CMK (cell line): ENCODE measurements at places on chromosomes 16 and 17.
A peak's percentile ranks its signal among the peaks of the same experiment; 100 is the strongest.

GRCh38 chr17:65542610-65543009, 18.8 kb downstream of the AXIN2 start:
- DNase-seq, result no peak

DNA sequence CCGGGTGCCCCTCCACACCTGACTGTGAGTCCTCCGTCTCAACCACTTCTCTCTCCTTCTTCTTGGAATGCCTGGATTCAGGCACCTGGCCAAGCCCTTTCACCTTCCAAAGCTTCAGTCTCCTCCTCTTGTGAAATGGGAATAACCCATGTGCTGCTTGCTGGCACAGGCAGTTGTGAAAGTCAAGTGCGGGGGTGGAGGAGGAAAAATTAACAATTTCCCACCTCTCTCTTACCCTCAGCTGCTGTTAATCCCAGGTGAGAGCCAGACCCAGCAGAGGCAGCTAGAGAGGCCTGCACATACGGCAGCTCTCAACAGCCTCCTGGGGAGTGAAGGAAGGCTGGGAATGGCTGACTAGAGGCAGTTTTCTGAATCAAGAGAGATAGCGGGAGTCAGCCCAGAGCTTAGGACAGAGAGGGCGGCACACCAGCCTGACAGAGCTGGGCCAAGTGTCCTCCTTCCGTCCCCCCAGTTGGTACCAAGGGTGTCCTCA, 77.9 kb upstream of the LGALS9 start:
- DNase-seq, result no peak

GRCh38 chr17:78426293-78426879, 47.9 kb downstream of the PGS1 start:
- DNase-seq, result no peak

GRCh38 chr16:75916451-75916850, 190.2 kb upstream of the CPHXL start:
- no peak for DNase-seq

DNA sequence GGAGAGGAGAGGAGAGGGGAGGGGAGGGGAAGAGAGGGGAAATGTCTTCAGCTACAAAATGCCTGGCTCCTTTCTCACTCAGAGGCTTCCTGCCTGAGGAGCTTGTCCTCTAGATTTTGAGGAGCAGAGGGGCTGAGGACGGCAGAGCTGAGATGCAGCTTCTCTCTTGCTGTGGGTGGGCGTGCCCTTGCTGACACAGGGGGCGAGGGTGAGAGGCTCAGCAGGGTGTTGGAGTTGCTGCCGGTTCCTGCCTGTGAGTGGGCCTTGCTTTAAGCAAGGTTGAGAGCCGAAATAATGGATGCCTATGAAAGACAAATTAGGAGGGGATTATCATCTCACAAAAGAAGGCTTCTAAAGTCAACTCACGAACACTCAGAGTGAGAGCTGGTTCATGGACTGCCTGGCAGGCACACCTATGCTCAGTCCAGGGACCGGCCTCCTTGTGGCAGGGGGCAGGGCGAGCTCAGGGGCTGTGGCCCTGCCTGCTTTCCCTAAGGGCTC, 215.6 kb downstream of the MSI2 start:
- no peak for DNase-seq

DNA sequence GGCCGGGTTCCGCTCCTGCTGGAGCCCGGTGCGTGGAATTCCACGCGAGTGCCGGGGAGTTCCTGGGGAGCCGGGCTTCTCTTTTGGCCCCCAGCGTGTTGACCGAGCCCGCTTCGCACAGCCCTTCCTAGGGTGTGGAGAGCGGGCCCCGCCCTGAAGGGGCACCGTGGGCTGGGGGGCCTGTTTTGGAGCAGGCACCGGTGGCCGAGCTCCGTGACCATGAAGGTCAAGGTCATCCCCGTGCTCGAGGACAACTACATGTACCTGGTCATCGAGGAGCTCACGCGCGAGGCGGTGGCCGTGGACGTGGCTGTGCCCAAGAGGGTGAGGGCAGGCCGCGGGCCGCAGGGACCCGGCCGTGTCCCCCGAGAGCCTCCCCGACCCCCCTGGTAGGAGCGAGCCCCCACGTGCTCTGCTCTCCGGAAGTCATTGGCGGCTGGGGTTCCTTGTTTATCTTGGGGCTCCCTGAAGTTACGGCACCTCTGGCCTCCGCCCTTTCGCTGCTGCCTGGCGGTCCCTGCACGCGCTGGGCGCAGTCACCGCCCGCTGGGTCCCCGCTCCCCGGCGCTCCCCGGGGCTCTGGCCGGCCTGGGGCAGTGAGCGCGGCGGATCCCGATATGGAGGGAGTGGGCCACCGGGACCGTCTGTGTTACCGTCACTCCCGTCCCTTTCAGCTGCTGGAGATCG, 528 bp downstream of the HAGHL start:
- no peak for DNase-seq

- DNase-seq, result no peak
Observed at GRCh38 chr17:2262135-2262587, 41.4 kb downstream of the SMG6 start.

- DNase-seq, result no peak
Observed at GRCh38 chr17:28480799-28481571, 7.5 kb downstream of the SLC13A2 start.

- no peak for DNase-seq
Observed at GRCh38 chr17:32192379-32192778, 50.1 kb downstream of the RHOT1 start.

DNA sequence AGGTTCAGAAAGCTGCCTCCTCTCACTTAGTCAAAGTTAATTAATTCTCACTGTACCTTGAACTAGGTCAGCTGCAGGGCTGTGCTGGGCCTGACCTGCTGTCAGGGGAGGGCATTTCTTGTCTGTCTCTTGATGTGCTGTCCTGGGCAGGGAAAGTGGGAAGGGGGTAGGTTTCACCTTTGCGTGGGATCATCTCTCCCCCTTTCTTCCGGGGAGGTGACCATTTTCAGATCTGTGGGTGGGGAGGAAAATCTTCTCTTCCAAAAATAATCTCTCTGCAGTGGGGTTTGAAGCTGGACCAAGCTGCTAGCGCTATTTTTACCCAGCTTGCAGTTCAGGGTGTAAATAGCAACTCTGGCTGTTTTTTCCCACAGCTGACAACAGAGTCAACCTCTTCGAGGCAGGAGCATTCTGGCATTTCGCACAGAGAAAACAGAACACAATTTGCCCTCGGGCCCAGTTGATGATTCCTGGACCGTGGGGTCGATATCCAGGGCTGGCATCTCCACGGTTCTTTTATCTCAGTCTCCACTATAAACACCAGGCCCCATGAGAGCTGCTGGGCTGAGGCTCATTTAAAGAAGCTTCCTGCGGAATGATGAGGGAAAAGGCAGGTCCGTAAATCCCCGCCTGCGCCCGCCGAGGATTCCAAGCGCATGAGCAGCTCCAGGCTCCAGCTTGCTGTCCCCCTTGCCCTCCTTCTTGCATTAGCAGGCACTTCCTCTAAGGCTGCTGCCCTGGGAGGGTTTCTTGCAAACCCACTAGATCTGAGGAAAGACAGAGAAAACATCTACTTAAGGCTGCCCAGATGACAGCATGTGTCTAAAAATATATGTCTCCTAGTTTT, 93.9 kb downstream of the YPEL2 start:
- DNase-seq, result no peak

DNA sequence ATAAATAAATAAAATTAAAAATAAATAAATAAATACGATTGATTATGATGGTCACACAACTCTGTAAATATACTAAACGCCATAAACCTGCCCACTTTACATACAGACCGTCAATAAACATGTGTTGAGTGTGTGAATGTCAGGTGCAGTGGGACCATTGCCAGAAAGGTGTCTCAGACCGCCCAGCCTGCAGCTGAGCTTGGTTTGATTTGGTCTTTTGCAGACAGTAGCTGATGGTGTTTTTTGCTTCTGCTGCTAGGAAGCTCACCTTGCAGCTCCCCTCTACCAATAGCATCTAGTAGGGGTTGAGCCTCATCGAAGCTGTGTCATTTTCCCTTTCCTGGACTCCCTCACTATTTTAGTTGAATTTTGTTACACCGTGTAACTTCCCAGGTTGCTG, 23.5 kb downstream of the UBALD1 start:
- DNase-seq, result no peak

GRCh38 chr16:57239107-57239506, 6.0 kb upstream of the ARL2BP start:
- DNase-seq, result no peak

DNA sequence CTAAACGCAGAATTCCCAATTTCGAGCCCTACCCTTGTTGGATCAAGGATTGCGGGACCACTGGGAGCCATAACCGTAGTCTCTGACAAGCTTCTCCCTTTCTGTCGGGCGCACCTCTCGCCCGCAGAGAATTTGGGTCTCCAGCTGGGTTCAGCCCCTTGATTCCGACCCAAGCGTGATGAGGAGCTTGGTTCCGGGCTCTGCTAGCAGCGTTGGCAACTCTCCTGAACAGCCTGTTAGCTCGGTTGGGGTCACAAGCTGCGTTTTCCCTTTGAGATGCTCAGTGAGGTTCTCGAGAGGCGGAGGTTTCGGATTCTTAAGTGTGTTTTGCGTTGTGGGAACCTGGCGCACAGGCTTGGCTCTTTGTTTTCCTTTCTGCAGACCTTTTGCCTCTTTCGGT, 655 bp downstream of the ATXN1L start:
- no peak for DNase-seq

GRCh38 chr16:31409433-31409832, 16.3 kb downstream of the ITGAD start:
- DNase-seq, result no peak

DNA sequence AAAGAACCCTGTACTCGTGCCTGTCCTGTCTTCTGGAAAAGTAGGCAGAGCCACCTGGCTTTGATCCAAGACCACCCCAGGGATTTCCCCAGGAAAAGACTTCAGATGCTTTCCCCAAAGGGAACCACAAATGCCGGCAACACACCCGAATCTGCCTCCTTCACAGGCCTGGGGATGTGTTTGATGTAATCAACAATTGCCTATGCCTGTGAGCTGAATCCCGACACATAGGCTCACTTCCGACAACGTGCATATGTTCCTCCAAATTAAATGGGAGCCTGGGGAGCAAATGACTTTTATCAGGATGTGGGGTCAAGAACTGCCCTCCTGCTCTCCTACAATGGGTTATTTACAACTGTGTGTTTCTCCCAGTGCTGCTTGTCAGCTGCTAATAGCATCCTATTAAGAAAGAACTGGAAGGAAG, 535.2 kb upstream of the CDH11 start:
- no peak for DNase-seq

DNA sequence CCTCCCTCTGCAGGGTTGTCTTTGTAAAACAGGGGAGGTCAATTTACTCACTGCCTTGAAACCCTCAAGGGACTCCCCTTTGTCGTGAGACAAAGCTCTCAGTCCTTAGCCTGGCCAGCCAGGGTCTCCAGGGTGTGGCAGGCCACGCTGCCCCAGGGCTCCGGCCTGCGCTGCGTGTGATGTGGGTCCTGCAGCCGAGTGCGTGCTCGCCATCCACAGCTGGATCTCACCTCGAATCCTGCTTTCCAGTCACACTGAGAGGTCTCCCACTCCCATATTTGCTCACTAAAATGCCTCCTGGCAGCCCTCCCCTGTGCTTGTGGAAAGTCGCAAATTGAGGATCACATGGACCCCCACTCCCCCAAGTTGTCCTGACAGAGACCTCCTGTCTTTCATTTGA, 10.0 kb upstream of the CLEC18C start:
- DNase-seq, result no peak

GRCh38 chr17:34644941-34645550, 65.7 kb downstream of the TMEM132E start:
- no peak for DNase-seq

- DNase-seq, result no peak
Observed at GRCh38 chr17:57810721-57811637, 38.9 kb downstream of the MRPS23 start.

DNA sequence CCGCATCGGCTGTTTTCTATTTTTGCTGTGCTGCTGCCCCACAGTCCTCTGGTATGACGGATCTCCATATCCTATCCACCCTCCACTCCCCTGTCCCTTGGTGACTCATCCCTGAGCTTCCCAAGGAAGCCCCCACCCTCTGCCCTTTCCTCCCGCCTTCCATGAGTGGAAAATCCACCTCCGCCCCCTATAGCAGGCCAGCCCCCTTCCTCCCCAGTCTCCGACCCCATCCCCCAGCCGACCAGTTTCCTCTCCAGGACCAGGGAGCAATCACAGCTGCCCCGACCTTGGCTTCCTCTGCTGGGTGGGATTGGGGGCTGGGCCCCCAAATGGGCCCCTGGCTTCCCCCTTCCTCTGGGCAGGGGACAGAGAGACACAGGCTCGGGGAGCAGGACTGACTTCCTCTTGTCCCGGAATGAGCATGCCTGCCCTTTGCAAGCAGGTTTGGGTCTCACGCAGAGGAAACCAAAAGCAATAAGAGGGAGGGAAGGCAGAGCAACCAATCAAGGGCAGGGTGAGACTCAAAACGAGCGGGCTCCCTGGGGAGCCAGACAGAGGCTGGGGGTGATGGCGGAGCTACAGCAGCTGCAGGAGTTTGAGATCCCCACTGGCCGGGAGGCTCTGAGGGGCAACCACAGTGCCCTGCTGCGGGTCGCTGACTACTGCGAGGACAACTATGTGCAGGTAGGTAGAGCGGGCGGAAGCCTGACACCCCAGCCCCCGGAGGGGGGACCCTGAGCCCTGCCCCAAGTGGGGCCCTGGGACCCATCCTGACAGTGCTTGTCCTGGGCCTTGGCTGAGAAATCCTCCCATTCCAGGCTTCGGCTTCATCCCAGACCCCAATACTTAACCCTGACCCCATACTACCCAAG, at the start of the genes ABI3 and GNGT2:
Gene ABI3 (plus strand): TSS at position 550 of the 872 bp plus-strand sequence. CDS start 18 bp downstream, at position 568.
Gene GNGT2 (minus strand): TSS at position 417 of the 872 bp plus-strand sequence. CDS start 3,152 bp downstream, outside the sequence.
- peak; percentile 72 for DNase-seq

DNA sequence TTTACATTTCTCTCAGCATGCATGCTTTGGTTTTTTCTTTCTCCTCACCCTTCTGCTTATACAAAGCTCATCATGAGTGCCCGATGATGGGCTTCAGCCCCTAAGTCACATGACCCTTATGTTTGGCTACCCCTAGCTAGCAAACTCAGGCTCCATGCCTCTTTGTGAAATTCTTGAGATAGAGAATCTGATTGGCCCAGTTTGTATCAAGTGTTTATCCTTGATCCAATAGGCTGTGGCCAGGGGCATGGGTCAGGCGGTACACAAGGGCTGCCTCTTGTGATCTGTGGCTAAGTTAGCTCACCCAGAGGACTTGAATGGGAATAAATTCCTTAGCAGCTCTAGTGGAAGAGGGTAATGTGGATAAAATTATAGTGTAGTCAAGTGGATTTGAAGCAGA, 11.5 kb upstream of the TOX3 start:
- no peak for DNase-seq

GRCh38 chr16:57537194-57537505, 779 bp upstream of the CCDC102A start:
- DNase-seq, result no peak

- DNase-seq, result no peak
Observed at GRCh38 chr17:79986411-79987186, 49.1 kb downstream of the TBC1D16 start.

DNA sequence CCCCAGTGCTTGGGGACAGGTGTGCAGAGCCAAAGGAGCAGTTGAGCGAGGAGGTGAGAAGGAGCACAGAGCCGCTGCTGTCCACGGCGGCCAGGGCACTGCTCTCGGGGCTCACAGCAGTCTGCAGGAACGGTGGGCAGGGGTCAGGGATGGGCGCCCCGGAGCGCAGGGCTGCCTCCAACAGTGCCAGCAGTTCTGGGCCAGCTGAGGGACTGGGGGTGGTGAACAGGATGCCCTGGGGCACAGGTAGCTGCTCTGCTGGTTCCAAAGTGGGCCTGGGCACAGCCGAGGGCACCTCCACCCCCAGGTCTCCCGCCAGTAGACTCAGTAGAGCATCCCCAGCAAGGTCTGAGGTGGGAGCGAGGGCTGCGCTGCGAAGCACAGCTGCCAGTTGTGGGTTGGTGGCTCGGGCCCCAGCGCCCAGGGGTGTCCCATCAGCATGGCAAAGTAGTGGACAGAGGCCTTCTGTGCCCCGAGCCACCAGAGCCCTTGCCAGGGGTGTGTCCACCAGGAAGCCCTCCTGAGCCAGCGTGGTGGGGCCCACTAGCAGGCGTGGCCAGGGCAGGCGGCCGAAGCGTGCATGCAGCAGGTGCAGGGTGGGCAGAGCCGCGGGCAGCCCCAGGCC, 1.9 kb downstream of the GGT6 start:
- no peak for DNase-seq
